Ammon's horn (tissue), 1 donor: ENCODE measurements at places on chromosomes 12 and 14.
A peak's percentile ranks its signal among the peaks of the same experiment; 100 is the strongest.

GRCh38 chr14:75196468-75196867, 20.1 kb upstream of the TMED10 start:
- peak; percentile 27 for DNase-seq

GRCh38 chr12:119448611-119449131, 114.1 kb downstream of the CCDC60 start:
- no peak for DNase-seq

DNA sequence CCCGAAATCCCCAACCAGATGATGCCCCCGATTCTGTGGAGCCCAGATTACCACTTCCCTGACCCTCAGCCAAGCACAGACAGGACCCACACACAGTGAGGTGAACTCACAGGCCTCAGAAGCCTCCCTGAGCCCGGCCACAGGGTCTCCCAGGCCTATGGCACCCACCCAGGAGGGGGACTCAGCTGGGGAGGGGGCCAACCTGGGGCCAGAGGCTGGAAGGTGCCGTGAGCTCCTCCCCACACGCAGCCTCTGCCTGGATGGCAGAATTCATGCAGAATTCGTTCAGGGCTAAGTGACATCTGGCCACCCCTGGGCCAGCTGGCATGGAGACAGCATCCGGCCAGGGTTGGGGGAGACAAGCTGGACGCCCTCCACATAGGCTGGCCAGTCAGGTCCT, 11.8 kb downstream of the TMEM179 start:
- DNase-seq, result no peak

GRCh38 chr12:51415931-51416330, 8.7 kb upstream of the SLC4A8 start:
- DNase-seq, result no peak

DNA sequence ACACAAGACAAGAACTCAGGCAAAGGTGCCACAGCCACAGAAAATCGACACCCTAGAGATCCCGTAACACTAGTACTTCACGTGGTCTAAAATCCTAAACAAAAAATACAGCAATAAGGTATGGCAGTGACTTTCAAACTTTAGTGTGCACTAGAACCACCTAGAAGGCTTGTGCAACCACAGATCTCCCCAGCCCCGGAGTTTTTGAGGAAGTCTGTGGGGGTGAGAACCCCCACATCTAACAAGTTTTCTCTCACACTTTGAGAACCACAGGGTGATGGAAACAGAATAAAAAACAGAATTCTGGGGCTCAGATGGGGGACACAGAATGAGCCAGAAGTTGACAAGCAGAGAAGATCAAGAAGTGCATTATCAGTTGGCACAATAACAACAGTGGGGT, 254.0 kb downstream of the ANO6 start:
- DNase-seq, result no peak

DNA sequence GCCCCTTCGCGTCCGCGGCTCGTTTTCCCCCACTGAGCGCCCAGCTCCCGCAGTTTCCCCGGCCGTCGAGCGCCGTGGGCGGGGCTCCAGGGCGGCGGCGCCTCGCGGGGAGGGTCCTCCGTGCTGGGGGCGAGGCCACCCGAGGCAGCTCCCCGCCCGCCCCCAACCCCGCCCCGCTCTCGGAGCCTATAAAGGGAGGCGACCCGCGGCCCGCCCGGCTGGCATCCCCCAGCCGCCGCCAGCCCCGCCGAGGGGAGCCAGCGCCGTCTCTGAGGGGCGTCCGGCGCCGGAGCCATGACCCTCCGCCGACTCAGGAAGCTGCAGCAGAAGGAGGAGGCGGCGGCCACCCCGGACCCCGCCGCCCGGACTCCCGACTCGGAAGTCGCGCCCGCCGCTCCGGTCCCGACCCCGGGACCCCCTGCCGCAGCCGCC, at the start of gene TAMALIN:
TSS of gene TAMALIN (plus strand) at position 221 of the 432 bp plus-strand sequence. CDS start at position 295, 74 bp downstream.
- peak; percentile 57 for DNase-seq

DNA sequence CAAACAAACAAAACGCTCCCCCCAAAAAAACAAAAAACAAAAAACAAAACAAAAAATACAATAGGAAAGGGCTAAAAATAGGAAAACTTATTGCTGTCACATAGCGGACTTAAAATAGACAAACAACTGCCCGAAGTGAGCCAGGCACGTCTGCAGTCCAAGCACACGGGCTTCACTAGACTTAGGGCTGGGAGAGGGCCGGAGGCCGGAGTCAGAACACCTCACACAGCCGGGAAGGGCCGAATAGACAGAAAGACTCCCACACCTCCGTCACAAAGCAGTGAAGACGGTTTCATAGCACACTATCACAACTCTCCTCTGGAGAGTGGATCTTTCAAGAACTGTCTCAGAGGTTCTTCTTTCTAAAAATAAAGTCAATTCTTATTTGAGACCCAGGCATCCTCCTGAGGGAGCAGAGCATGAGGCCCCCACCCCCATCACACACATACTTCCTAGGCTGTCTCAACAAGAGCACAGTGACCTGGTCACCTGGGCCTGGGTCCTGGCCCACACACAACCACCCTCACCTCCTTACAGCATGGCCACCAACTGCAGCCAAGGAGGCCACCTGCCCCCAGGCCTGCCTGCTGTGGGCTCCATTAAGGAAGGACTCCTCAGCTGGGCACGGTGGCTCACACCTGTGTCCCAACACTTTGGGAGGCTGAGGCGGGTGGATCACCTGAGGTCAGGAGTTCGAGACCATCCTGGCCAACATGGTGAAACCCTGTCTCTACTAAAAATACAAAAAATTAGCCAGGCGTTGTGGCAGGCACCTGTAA, 6.7 kb downstream of the BAG5 start:
- no peak for DNase-seq

DNA sequence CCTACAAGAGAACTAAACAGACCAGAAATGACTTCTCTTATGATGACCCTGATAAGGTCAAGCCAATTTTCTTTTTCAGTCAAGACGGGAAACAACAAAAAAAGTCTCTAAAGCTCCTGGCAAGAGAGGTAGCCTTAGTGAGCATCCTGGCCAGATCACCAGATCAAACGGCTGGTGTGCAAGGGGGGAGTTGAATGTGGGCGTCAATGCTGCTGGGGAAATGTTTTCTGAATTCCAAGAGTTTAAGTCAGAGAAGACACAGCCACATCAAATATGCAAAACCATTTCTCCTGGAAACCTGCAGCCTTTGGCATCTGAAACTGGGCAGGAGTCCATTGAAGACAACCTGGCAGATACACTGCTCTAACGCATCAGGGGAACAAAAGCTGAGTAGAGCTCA, 16.0 kb upstream of the SELPLG start:
- DNase-seq, result no peak

- DNase-seq, result no peak
Observed at GRCh38 chr14:59100205-59100604, 88.3 kb upstream of the DAAM1 start.

DNA sequence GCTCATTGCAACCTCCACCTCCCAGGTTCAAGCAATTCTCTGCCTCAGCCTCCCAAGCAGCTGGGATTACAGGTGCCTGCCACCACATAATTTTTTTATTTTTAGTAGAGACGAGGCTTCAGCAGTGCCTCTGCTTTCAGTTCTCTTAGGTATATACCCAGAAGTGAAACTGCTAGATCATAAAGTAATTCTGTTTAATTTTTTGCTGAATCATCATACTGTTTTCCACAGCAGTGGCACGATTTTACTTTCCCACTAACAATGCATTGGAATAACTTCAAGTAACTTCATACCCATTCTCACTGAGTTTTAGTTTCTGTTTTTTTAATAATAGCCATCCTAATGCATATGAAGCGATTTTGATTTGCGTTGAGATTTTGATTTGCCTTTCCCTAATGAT, 148.0 kb upstream of the G2E3 start:
- DNase-seq, result no peak

- peak; percentile 1 for DNase-seq
Observed at GRCh38 chr14:104891664-104892530, 26.8 kb downstream of the CEP170B start.

DNA sequence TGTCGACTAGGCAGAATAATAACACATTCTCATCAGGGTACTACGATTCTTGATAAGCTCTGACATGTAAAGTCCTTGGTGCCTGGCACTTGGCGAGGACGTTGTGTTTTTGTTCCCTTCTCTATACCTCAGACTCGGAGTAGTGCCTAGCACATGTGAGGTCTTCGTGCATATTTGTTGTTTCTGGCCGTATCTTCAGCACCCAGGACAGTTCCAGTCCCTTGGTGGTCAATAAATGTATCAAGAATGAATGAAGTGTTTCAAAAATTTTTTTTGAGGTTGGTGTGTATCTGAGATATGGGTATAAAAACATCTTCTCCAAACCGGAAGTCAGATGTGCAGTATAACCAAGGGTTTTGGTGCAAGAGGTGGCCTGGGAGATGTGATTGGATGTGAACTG, 198.2 kb downstream of the AACS start:
- DNase-seq, result no peak

DNA sequence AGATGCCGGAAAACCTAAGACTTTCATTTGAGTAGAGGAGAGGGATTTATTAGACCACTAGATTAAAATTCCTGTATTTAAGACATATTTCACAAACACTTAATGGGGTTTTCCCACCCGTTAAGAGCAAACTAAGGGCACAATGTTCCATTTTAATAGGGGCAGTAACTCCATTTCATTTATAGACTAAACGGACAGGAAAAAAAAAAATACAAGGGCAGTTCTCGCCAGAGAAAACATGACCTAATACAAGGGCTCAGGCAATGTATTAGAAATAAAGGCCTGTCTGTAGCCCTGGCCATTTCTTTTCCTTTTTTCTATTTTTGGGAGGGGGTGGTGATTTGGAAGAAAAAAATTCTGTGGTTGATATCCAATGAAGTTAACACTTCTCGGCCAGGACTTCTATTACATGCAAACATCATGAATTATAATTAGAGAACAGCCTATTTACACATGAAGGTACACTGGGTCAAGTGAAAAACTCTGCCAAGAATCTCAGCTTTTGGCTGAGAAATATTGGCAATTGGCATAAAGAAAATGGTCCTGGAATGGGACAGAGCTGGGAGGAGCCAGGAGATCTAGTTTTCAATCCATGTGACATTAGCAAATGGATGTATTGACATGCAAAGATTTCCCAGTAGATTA, 641.1 kb upstream of the TBX3 start:
- no peak for DNase-seq

DNA sequence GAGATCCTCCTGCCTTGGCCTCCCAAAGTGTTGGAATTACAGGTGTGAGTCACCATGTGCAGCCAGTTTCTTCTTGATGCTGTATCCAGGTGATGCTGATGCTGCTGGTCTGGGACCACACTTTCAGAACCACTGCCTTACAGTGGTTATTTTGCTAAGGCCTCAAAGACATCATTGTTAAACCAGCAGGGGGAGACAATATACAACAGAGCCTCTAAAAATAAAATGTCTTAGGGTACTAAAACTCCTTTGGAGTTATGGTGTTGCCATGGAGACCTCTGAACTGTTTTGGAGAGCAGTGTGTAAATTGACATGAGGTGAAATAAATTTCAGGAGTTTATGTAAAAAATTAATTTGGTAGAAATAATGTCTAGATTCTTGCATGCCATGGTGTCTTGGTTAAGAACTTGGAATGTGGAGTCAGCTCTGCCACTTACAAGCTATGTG, 1.1 kb upstream of the ARG2 start:
- DNase-seq, result peak; percentile 58

- DNase-seq, result peak; percentile 43
Observed at GRCh38 chr12:50569876-50570275, 65.1 kb downstream of the DIP2B start.

DNA sequence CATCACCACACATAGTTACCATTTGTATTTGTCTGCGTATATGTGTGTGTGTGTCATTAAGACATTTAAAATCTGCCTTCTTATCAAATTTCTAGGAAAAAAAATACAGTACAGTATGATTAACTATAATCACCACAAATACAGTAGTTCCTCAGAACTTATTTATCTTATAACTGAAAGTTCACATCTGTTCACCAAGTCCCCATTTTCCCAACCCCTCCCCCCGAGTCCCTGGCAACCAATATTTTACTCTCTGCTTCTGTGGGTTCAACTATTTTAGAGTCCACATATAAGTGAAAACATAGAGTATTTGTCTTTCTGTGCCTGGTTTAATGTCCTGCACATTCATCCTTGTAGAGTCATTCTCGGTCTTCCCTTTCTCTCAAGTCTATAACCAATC, 12.3 kb downstream of the CAPS2 start:
- DNase-seq, result no peak
